ENCODE measurements at places on chromosomes 16 and 17. TPM values are rescaled to one million over a fixed set of nuclear protein-coding genes. Genes with fewer than 3 reads are reported as not detected.

CYBA gene
- 48.5 TPM for total RNA-seq

- H3K4me3 ChIP-seq, result no peak overlapping the region
- no peak overlapping the region for H3K27ac ChIP-seq
- no peak for DNase-seq
- H3K36me3 ChIP-seq, result no peaks in the 10 kb centered on the region
- H3K27me3 ChIP-seq, result no peaks in the 10 kb centered on the region
These were observed 3.8 kb downstream of the PRR29 start for GRCh38 chr17:64001763-64002529.

DNA sequence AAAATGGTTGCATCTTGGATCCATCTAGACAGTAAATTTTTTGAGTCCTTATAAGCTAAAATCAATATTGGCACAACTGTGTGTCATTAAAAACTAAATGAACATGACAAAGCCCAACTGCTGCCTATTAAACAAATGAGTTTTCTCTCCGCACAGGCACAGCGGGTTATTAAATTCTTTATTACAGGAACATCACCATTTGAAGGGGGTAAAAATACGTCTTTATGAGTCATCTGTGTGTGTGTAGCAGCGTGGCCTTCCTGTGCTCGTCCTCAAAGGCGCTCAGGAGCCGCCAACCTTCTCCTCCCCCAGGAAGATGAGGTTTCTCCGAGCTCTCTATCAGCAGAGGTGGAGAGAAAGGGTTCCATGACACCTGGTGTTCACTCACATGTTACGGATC is 62.6 kb upstream of the SDK2 start:
- no peak overlapping the region for H3K4me3 ChIP-seq
- DNase-seq, result no peak
- no peaks in the 10 kb centered on the region for H3K4me1 ChIP-seq
- H3K36me3 ChIP-seq, result no peaks in the 10 kb centered on the region
- no peaks in the 10 kb centered on the region for H3K27me3 ChIP-seq

NTN1 gene
- 7.4 TPM for total RNA-seq

GRCh38 chr16:48318630-48319029 is 66.6 kb downstream of the SIAH1 start:
- H3K4me1 ChIP-seq, result no peaks in the 10 kb centered on the region
- no peaks in the 10 kb centered on the region for H3K36me3 ChIP-seq

GRCh38 chr16:2037115-2037514 is 10.4 kb downstream of the NHERF2 start:
- H3K4me1 ChIP-seq, result peaks cover 1% of the 10 kb centered on the region
- peak overlapping the region; percentile 74 for H3K4me3 ChIP-seq
- peak; percentile 67 for DNase-seq
- peaks cover 6% of the 10 kb centered on the region for H3K36me3 ChIP-seq
- H3K27me3 ChIP-seq, result no peaks in the 10 kb centered on the region

- no peaks in the 10 kb centered on the region for H3K27me3 ChIP-seq
- H3K4me1 ChIP-seq, result no peaks in the 10 kb centered on the region
- H3K4me3 ChIP-seq, result no peak overlapping the region
- no peak for DNase-seq
- no peaks in the 10 kb centered on the region for H3K36me3 ChIP-seq
- H3K27ac ChIP-seq, result no peak overlapping the region
These were observed 10.7 kb downstream of the DNAAF1 start for GRCh38 chr16:84155771-84156170.

- H3K27me3 ChIP-seq, result no peaks in the 10 kb centered on the region
- H3K36me3 ChIP-seq, result peaks cover 8% of the 10 kb centered on the region
- peak within 1 kb of the TSS; percentile 82 for H3K4me3 ChIP-seq
- DNase-seq, result peak; percentile 73
These were observed at the start of gene UBTF for GRCh38 chr17:44219616-44220212. TSS of gene UBTF (minus strand) at chr17:44219675. CDS start at chr17:44218229, 1,446 bp downstream.

TEKT1 gene
- total RNA-seq, result not detected

- no peaks in the 10 kb centered on the region for H3K27me3 ChIP-seq
- peak overlapping the region; percentile 69 for H3K27ac ChIP-seq
- no peaks in the 10 kb centered on the region for H3K4me1 ChIP-seq
- H3K36me3 ChIP-seq, result no peaks in the 10 kb centered on the region
- DNase-seq, result no peak
These were observed 28.7 kb downstream of the HIC1 start for GRCh38 chr17:2083613-2084035.

Measured in right lobe of liver (tissue), 6 donors.